ENCODE measurements at places on chromosomes 12 and 14. TPM values are rescaled to one million over a fixed set of nuclear protein-coding genes. Genes with fewer than 3 reads are reported as not detected.

DNA sequence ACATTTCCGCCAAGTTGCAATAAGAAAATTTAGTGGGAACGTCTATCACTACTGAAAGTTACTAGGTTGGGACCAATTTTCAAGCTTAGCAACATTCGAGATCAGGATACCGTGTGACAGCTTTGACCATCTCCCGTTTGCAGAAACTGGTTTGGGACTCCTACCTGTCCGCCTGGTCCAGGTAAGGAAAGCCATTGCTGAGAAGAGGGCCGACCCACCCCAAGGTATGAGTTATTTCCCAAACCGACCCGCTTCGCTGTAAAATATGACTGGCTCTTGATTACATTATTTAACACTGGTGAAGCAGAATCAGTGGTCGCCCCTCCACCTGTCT, 271 bp downstream of the DNAI7 start:
- no peaks in the 10 kb centered on the region for H3K27me3 ChIP-seq
- peak overlapping the region; percentile 93 for H3K27ac ChIP-seq
- no peak for DNase-seq

DNA sequence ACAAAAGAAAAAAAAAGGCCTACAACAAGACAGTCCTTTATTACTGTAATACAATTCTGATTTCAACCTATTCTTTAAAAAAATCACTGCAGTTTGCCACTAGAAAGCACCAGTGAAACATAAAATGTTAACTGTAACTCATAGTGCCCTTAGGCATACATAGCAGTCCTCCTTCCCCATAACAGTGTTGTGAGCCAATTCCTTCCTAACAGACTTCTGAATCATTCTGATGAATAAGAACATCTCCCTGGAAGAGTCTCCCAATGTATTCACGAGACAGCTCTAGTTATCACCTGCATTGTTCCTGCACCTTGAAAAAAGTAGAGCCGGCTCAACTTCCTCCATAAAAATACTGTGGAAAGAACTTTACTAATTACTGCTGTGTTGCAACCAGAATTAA, 213.6 kb upstream of the FSCB start:
- no peaks in the 10 kb centered on the region for H3K27me3 ChIP-seq
- no peak overlapping the region for H3K4me3 ChIP-seq
- DNase-seq: no peak

- no peak overlapping the region for H3K4me3 ChIP-seq
- no peaks in the 10 kb centered on the region for H3K36me3 ChIP-seq
- no peak overlapping the region for H3K27ac ChIP-seq
- H3K4me1 ChIP-seq: peaks cover 38% of the 10 kb centered on the region
- H3K27me3 ChIP-seq: no peaks in the 10 kb centered on the region
These were observed 36.5 kb downstream of the LEMD3 start for GRCh38 chr12:65205886-65206285.

DNA sequence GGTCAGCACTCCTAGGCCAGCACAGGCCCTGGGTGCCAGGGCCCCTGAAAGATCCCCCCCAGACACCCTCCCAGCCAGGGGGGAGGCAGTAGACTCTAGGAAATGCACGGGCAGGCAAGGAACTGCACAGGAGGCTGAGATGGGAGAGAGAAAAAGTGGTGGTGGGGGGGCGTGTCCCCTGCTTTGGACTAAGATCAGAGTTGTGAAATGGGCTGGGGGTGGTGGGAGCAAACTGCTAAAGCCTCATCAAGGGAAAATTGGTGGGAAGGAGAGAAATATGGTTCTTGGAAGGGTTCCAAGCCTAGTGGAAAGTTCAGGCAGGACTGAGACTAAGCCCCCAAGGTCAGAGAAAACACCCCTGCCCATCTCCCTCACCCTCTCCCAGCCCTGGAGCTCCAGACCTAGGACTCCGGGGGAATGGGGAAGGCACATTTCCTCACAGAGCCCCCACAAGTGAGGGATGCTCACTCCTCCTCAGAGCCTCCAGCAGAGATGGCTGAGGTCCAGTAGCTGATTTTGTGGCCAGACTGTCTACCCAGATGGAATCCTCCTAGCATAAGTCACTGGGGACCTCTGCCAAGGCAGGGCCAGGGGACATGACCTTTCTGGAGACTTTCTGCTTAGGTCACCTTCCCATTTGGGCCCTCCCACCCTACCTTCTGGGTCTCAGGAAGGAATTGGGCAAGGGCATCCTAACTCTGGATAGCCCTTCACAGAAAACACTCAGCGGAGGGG, 29.8 kb downstream of the FIGNL2 start:
- H3K27me3 ChIP-seq: peaks cover 52% of the 10 kb centered on the region
- H3K4me3 ChIP-seq: no peak overlapping the region
- H3K4me1 ChIP-seq: peaks cover 17% of the 10 kb centered on the region
- no peak for DNase-seq
- no peaks in the 10 kb centered on the region for H3K36me3 ChIP-seq
- H3K27ac ChIP-seq: no peak overlapping the region

DNA sequence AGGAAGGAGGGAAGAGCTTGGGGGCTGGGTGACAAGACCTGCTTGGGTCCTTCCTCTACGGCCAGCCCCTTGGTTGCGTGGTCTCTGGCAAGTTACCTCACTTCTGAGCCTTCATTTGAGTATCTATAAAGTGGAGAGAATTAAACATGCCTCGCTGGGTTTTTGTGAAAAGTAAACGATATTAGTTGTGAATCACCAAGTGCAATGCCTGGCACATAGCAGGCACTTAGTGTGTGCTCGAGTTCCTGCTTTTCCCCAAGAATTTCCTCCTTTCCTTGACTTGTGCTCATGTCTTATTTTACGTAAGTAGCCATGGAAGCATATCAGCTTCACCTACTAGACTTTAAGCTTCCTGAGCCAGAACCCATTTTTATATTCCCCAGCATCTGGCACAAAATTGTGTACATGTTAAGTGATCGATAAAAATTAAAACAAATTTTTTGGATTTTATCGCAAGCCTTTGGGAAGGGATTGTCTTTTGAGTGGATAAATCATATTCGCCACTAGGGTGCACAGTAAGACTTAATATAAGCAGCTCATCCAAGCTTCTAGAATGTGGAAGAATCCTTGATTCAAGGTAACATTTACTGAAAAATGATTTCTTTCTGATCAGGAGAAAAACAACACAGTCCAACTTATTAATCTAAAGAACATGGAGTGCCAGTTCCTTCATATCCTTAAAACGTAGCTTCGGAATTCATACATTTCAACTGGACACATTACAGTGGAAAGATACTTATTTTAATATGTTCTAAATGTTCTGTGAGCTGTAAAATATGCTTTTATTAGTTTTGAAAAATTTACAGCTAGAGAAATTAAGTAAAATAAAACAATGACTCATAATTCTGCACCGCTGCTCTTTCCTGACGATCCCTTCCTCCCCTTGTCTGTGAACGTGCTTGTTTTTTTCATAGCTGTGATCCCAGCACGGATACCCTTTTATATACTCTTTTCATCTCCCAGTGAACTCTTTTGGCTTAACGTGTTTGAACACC, 62.0 kb downstream of the SLC25A47 start:
- no peak overlapping the region for H3K4me3 ChIP-seq
- DNase-seq: no peak
- peaks cover 10% of the 10 kb centered on the region for H3K36me3 ChIP-seq
- no peak overlapping the region for H3K27ac ChIP-seq

DNA sequence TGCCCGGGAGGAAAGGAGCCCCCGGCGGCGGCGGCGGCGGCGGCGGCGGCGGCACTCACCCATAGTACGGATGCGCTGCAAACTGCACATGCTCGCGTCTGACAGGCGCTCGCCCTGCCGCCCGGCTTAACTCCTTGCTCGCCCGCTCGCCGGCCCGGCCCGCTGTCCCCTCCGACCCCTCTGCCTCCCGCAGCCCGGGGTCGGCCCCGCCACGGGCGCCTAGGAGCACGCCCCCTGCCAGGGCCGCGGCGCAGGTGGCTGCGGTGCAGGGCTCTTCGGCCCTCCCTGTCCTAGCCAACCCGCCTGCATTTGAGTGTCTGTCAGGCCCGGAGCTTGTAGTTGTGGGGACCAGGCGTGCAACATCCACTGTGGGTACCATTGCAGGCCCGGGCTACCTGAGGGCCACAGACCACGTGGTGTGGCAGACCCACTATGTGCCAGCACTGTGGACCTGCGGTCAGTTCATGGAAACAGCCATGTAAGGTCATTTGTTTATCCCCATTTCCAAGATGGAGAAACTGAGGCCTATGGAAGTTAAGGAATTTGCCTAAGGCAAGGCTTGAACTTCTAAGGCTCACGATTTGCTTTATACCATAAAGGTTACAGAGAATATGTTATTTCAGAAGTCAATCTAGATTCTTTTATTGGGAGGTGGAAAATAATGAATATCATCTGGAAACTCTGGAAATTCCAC, 17.6 kb upstream of the PLEKHH1 start:
- no peaks in the 10 kb centered on the region for H3K4me1 ChIP-seq
- no peaks in the 10 kb centered on the region for H3K27me3 ChIP-seq
- no peaks in the 10 kb centered on the region for H3K36me3 ChIP-seq
- H3K4me3 ChIP-seq: peak overlapping the region; percentile 99

DNA sequence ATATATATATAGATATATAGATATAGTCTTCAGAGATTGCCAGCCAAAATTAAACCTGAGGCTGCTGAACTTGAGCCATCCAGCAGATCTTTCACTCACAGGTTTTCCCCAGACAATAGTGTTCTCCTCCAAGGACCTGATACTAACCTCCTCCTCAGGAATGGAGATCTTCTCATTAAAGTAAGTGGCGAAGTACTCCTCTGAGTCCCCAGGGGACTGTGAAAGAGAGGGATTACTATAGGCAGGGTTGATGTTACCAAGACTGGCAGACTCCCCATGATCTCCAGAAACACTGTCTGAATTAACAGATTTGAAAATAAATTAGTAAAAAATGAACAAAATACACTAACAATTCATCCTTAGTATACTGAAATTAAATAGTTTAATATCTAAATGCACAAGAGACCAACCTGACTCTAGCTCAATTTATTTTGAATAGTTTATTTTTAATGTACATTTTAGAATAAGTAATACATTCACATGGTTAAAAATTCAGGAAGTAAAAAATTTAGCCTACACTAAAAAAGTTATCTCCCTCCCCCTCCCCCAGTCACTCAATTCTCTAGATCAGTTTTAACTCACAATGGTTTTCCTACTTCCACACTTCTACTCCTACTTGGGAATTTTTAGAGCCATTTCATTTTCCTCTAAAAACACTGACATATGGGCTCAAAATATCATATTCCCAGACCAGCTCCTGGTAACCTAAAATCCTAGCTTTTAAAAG, 17.7 kb downstream of the SLC11A2 start:
- peak overlapping the region; percentile 25 for H3K27ac ChIP-seq
- no peak overlapping the region for H3K4me3 ChIP-seq
- DNase-seq: no peak

- peaks cover 94% of the 10 kb centered on the region for H3K36me3 ChIP-seq
- H3K27me3 ChIP-seq: no peaks in the 10 kb centered on the region
- H3K4me3 ChIP-seq: no peak overlapping the region
- DNase-seq: no peak
- peaks cover 24% of the 10 kb centered on the region for H3K4me1 ChIP-seq
These were observed 23.1 kb downstream of the AMN start for GRCh38 chr14:102945346-102946130.

Gene NRIP2
- total RNA-seq: 2.7 TPM

DNA sequence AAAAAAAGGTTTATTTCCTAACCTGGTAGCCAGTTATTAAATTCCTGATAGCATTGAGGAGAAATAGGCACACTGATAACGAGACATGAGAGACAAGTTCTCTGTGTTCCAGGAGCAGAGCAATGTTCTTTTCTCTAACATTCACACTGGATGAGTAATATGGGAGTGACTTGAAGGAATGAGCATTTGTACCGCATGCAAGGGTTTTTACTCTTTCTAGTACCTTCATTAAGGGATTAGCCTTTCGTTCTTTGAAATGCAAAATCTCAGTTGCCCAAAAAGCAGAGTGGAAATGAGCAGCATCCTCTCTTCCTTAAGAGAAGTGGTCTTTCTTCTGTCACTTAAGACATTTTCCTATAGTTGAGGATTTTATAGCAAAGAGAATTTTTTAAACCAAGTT, 54.7 kb downstream of the FGD4 start:
- H3K4me1 ChIP-seq: no peaks in the 10 kb centered on the region

DNA sequence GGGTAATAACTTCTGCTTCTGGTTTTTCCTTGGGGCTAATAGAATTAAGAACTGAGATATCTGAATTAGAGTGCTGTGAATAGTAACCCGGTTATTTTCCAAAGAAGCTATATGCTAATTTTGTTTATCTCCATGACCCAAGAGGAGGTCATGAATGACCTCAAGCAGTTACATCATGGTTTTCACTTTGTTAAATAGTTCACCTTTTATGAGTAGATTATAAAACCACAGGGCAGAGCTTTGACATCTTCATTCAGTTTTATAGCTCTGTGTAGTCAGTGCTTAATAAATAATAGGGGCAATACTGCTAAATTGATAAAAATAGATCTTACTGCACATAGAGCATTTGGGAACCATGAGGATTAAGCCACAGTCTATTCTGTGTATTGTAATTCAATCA, 462.2 kb downstream of the LRIG3 start:
- H3K27me3 ChIP-seq: no peaks in the 10 kb centered on the region
- H3K36me3 ChIP-seq: no peaks in the 10 kb centered on the region
- no peaks in the 10 kb centered on the region for H3K4me1 ChIP-seq
- no peak overlapping the region for H3K4me3 ChIP-seq
- DNase-seq: no peak
- no peak overlapping the region for H3K27ac ChIP-seq

DNA sequence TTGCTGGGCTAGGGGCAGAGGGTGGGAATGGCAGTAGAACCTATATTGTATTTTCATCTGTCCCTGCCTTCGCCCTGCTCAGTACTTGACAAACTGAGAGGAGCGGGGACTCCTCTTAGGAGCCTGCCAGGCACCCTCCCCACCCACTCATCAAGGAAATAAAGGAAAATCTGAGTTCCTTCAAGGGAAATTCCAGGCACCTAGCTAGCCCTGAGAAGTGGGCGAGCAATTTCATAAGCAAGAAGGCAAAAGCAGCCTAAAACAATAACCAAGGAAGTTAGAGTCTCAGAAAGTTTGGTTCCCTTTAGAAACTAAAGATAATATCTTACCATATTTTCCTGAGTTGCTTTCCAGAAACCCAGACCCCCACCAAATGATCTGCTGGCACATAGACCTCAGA, 10.6 kb upstream of the PLEKHD1 start:
- H3K4me3 ChIP-seq: no peak overlapping the region
- no peaks in the 10 kb centered on the region for H3K4me1 ChIP-seq
